ENCODE measurements at places on chromosomes 2 and 18. TPM values are rescaled to one million over a fixed set of nuclear protein-coding genes. Genes with fewer than 3 reads are reported as not detected.

Gene PRKAG3
- not detected for total RNA-seq

DNA sequence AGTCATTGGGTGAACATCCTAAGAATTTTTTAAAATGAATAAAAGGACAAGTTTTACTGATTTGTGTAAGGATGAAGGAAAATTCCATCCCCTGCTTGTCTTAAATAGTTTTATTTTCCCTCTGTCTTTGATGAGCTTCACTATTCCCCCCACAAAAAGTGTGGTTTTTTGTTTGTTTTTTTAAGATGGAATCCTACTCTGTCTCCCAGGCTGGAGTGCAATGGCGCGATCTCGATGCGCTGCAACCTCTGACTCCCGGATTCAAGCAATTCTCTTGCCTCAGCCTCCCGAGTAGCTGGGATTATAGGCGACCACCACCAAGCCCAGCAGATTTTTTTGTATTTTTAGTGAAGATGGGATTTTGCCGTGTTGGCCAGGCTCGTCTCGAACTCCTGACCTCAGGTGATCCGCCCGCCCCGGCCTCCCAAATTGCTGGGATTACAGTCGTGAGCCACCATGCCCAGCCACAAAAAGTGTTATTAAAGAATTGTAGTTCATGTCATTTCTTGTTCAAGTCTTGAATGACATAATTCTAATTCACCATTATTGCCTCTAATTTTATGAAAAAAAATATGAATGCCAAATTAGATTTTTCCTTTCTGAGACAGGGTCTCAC, 91.7 kb downstream of the AGPS start:
- no peak overlapping the region for H3K4me3 ChIP-seq
- no peaks in the 10 kb centered on the region for H3K27me3 ChIP-seq
- DNase-seq: no peak
- H3K36me3 ChIP-seq: peaks cover 36% of the 10 kb centered on the region
- H3K27ac ChIP-seq: no peak overlapping the region

DNA sequence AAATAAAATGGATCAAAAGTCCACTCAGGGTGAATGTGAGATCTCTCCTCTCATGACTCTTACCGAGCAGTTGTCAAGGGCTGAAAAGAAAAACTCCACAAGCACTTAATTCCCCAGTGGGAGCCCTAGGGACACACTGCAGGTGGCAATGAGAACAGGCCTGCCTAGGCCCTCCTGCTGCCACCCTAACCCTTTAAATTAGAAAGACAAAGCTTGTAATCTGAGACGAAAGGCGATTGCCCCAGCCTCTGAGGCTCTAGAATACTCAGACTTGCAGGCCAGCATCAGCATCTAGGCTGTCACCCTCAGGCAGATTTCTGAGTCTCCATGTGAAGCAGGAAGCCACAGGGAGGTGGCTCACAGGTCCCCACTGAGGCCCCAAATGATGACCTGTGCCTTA, 457.0 kb upstream of the MYT1L start:
- H3K4me3 ChIP-seq: no peak overlapping the region
- H3K4me1 ChIP-seq: no peaks in the 10 kb centered on the region
- H3K27ac ChIP-seq: no peak overlapping the region

Gene DSC2
- total RNA-seq: not detected

DNA sequence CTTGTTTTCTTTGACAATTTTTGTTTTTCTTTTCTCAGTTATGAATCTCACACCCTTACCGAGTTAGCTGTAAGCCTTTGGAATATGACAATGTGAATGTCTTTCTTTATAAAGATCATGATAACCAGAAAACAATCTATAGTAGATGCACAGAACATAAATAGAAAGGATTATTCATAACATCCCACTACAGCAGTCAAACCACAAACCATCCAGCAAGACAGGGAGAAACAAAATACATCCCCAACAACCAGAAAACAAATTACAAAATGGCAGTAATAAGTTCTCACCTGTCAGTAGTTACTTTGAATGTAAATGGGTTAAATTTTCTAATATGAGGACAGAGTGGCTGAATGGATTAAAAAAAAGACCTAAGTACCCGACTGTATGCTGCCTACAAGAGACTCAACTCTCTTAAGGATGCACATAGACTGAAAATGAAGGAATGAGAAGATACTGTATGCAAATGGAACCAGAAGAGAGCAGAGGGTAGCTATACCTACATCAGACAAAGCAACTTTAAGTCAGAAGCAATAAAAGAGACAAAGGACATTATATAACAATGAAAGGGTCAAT, 124.6 kb downstream of the ZNF532 start:
- no peak overlapping the region for H3K27ac ChIP-seq
- H3K27me3 ChIP-seq: no peaks in the 10 kb centered on the region
- H3K36me3 ChIP-seq: peaks cover 14% of the 10 kb centered on the region
- DNase-seq: no peak

DNA sequence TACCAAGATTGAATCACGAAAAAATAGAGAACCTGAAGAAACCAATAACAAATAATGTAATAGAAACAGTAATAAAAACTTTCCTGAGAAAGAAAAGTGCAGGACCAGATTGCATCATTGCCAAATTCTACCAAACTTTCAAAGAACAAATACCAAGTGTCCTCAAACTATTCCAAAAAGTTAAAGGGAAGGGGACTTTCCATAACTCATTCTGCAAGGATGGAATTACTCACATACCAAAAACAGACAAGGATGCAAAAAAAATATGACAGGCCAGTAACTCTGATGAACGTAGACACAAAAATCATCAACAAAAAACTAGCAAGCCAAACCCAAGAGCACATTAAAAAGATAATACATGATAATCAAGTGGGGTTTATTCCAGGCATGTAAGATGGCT, 172.3 kb upstream of the SLC35G4 start:
- no peaks in the 10 kb centered on the region for H3K36me3 ChIP-seq
- H3K27me3 ChIP-seq: no peaks in the 10 kb centered on the region
- DNase-seq: no peak

- no peaks in the 10 kb centered on the region for H3K36me3 ChIP-seq
- H3K27ac ChIP-seq: no peak overlapping the region
- no peak overlapping the region for H3K4me3 ChIP-seq
- DNase-seq: no peak
- H3K27me3 ChIP-seq: no peaks in the 10 kb centered on the region
- no peaks in the 10 kb centered on the region for H3K4me1 ChIP-seq
These were observed 1101.2 kb downstream of the TSN start for GRCh38 chr2:122856696-122857095.

- H3K27me3 ChIP-seq: no peaks in the 10 kb centered on the region
- DNase-seq: no peak
- H3K27ac ChIP-seq: no peak overlapping the region
- H3K4me3 ChIP-seq: no peak overlapping the region
These were observed 53.2 kb downstream of the IMPA2 start for GRCh38 chr18:12034241-12035100.

- H3K36me3 ChIP-seq: no peaks in the 10 kb centered on the region
- H3K4me3 ChIP-seq: no peak overlapping the region
- peaks cover 10% of the 10 kb centered on the region for H3K27me3 ChIP-seq
- DNase-seq: no peak
- peaks cover 8% of the 10 kb centered on the region for H3K4me1 ChIP-seq
These were observed 521.0 kb downstream of the PLCL1 start for GRCh38 chr2:198325359-198325758.

Gene REG1B
- total RNA-seq: not detected

DNA sequence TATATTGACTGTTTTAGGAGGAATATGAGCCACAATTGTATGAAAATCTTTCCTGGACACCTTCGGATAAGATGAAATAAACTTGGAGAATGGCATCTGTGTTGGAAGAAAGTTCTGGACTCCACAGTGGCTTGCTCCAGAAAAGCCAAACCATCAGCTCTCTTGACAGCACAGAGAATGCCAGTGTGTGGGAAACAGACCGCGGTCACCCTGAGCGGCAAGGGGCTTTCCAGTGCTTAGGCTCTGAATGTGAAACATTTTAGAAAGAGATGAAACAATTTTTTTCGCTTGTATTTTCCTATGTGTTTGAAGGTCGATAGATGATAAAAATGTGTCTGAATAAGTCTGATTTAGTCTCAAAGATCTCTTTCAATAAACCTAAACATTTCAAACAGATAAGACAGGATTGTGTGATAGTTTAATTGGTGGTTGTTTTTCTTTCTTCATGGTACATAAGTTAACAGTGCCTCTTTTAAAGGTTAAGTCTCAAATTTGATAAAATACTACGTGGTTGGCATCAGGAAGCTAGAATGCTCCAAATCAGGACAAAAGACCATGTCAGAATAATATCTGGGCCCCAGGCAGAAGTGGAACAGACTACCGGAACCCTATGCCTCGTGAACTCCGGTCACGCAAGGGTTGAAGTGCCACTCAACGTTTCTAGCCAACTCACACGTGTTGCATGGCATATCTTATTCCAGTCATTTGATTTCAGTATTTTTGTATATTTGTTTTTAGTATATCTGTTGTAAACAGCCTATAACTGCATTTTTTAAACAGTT, 28.9 kb downstream of the PTGR3 start:
- no peak for DNase-seq
- peaks cover 6% of the 10 kb centered on the region for H3K27me3 ChIP-seq
- no peaks in the 10 kb centered on the region for H3K36me3 ChIP-seq
- no peak overlapping the region for H3K4me3 ChIP-seq
- no peaks in the 10 kb centered on the region for H3K4me1 ChIP-seq
- no peak overlapping the region for H3K27ac ChIP-seq

- H3K27me3 ChIP-seq: no peaks in the 10 kb centered on the region
- no peak for DNase-seq
- H3K4me1 ChIP-seq: peaks cover 9% of the 10 kb centered on the region
These were observed 100.1 kb upstream of the ARHGAP15 start for GRCh38 chr2:143029141-143029540.

Gene BOLA3
- 19.1 TPM for total RNA-seq

Gene RIT2
- total RNA-seq: not detected

- no peak overlapping the region for H3K4me3 ChIP-seq
- no peak for DNase-seq
- H3K27me3 ChIP-seq: peaks cover 6% of the 10 kb centered on the region
- no peak overlapping the region for H3K27ac ChIP-seq
- H3K36me3 ChIP-seq: no peaks in the 10 kb centered on the region
- no peaks in the 10 kb centered on the region for H3K4me1 ChIP-seq
These were observed 58.2 kb downstream of the BCL2L11 start for GRCh38 chr2:111178730-111179405.
